NCI-H187 treated with DMSO at 0.1 percent for 48 hours (cell line): ENCODE measurements at places on chromosomes 12 and 14.

DNA sequence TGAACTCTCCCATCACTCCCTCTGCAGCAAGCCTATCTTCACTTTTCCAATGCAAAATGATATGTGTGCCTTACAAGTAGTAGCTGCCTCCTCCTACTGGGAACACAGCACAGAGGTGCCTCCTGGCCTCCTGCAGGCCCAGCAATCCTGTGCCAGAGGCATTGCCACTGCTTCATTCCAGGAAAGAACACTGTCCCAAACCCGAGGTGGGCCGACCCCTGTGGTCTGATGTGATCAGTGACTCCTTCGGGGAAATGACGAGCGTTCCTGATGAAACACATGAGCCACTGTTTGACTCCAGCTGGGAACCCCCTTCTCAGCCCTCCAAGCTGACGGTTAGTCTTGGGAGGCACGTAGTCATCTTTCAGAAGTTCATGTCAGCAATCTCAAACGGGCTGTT lies 19.5 kb downstream of the PSMC1 start:
- DNase-seq = no peak

GRCh38 chr12:67155863-67156262 lies 113.3 kb upstream of the CAND1 start:
- DNase-seq = no peak

DNA sequence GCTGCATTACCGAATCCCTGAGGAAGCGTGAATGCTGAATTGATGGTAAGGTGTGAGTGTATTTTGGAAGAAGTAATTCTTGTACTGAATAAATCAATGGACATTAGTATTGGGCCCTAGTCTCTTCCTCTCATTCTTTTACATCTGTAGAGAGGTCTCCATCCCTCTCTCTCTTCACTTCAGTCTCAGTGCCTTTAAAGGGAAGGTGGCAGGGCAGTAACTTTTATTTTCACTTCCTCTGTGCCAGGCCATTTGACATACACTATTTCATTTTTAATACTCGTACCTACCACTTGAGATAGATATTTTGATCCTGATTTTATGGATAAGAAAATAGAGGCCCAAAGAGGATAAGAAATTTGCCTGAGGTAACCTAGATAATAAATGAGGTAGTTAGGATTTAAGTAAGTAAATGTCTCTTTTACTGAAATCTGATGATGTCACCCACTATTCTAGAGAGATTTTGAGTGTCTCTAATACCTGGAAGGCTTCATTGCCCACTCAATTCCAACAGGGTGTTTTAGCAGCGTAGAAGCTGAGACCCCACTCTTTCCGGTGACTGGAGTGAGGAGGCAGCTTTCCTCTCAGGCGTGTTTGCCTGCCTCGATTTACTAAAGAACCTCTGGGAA lies 177.9 kb upstream of the PRICKLE1 start:
- DNase-seq = no peak

DNA sequence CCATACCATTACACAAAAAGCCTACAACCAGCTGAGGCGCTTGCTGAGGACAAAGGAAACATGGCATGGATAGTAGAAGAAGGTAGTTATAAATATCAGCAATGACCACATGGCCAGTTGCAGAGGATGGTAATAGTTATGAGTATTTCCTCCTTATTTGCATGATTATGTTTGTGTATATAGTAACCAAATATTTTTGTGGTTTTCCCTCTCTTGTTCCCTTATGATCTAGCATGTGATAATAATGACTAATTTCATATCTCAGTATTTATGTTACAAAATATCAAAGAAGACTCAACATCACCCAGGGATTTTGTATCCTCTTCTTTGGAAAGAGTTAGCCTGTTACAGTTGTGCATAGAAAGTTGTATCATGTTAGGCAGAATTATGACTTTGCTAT lies 13.5 kb upstream of the CATSPERB start:
- no peak for DNase-seq

DNA sequence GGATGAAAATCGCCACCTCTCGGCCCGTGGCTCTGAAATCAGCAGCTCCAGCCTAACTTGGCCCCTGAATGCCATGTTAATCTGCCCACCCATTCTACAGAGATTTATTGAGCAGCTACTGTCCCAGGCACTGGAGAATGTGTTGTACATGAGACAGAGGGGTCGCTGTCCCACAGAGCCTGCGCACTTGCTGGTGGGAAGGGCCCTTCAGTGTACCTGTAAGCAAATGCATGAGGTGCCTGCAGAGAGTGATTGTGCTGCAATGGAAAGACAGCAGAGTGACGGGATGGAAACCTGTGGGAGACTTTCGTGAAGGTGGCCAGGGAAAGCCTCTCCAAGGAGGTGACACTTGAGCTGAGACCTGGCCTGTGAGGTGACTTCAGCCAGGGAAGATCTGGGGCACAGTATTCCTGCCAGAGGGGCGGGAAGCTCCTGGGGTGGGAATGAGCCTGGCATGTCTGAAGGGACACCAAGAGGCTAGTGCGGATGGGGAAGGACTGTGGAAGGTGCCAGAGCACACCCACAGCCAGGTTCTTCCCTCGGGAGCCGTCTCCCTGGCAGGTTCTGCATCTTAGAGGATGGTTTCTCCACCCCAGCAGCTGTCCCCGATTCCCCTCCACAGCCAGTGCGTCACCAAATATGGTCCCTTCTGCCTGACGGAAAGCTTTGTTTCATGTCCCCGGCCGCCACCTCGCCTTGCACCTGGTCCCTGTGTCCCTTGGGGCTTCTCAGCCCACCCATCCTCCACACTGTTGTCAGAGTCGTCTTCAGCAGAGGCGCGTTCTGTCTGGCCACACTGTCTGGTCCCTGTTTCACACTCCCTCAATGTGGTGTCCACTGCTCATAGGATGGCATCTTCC lies 8.7 kb downstream of the SMIM41 start:
- DNase-seq = no peak

DNA sequence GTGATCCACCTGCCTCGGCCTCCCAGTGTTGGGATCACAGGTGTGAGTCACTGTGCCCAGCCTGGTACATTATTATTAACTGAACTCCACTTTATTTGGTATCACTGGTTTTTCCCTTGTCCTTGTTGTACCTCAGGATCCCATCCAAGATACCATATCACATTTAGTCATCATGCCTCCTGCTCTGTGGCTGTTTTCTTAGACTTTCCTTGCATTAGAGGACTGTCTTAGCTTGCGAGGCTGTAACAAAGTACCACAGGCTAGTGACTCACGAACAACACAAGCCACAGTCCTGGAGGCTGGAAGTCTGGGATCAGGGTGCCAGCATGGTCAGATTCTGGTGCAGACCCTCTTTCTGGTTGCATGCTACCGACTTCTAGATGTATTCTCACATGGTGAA lies 12.2 kb downstream of the KLC1 start:
- no peak for DNase-seq

DNA sequence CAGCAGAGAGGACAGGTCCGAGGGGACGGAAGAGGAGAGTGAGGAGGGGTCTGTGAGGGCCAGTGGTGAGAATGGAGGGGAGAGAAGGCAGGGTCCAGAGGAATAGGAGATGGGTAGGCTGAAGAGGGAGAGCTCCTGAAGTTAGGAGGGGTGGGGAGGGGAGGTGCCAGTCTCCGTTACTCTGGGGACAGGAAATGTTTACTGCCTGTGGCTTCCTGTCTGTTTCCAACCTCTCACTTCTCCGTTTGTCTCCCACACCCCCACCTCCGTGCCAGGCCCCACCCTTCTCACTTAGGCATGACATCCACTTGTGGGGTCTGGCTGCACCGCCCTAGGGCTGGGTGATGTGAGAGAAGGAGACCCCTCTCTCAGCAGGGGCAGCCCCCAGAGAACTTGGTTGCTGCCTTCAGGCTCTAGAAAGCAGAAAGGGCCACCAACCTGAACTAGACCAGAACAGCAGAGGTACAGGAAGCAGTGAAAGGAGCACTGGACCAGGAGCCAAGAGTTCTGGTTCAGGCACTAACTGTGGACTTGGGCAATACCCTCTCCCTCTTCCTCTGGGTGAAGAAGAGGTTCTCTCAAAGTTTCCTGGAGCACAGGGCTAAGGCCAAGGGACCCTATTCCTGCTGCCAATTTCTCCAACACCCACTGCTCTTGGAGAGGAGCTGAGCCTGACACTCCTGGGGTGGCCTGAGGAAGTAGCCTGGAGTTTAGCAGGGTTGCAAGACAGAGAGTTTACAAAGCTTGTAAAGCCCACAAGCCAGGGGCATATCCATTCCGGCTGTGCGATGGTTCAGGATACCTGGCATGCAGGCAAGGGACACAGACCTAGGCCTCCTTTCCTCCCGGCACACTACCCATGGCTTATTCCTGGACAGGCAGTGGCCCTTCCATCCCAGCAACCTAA lies 5.5 kb downstream of the ITGA5 start:
- no peak for DNase-seq

DNA sequence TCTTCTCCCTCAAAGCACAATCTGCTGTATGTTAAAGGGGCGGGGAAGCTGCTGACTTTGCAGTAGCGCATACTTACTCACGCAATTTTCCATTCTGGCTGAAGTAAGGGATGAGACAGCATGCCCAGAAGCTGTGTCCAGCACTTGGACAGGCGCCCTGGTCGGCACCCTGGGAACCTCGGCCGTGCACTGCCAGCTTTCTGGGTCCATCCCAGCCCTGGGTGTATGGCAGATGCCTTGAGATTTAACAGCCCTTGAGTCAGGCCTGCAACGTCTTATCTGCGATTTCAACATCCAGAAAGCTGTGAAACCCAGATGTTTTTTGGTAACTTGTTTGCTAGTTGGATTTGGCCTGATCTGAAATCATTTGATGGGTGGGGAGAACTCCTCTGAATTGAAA lies 16.1 kb downstream of the EML1 start:
- DNase-seq = no peak

- DNase-seq = no peak
These were observed 160.9 kb upstream of the ABCD2 start for GRCh38 chr12:39780411-39780912.

DNA sequence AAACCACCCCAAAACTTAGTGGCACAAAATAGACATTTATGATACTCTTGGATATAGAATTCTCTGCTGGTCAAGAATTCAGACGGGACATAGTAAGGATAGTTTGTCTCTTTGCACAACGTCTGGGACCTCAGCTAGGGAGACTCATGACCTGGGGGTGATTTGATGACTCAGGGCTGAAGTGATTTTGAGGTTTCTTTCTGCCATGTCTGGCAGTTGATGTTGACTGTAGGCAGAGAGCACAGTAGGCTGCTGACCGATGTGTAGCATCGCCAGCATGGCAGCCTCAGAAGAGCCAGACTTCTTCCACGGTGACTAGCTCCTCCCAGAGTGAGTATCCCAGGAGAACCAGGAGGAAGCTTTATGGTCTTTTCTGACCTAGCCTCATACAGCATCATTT lies 88.9 kb upstream of the FRMD6 start:
- DNase-seq = no peak

GRCh38 chr14:89486505-89486904 lies 69.5 kb upstream of the FOXN3 start:
- no peak for DNase-seq

- DNase-seq = no peak
These were observed 117.0 kb downstream of the PRKD1 start for GRCh38 chr14:29810682-29811081.

- DNase-seq = no peak
These were observed 474.9 kb downstream of the ATP23 start for GRCh38 chr12:58416236-58416635.

DNA sequence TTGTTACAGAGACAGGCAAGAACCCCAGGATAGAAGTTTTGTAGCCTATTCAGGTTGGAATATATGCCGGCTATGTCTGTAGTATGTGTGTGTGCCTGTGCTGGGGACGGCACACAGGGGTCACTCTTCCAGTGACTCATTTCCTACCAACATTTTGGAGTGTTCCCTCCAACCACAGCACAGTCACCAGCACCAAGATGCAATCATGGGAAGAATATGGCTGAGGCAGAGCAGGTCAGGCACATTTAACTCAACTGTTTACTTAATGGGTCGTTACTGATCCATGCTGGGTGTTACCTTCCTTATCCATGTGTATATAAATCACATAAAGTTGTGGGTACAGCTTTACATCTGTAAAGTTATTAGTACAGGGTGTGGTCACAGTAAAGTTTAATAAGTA lies 178.3 kb downstream of the PRKD1 start:
- no peak for DNase-seq

GRCh38 chr12:109589240-109589590 lies 15.6 kb downstream of the MVK start:
- DNase-seq = no peak

DNA sequence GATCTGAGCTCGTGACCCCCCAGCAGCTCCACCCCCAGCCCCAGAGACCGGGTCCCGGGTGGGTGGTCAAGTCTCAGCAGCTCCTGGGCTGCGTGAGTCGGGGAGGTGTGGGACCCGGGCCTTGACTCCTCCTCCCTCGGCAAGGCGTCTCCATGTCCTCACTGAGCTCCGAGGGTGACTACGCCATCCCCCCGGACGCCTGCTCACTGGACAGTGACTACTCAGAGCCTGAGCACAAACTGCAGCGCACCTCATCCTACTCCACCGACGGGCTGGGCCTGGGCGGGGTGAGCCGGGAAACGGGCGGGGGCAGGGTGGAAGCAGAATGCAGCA lies 28.1 kb downstream of the PIGH start:
- DNase-seq = no peak

DNA sequence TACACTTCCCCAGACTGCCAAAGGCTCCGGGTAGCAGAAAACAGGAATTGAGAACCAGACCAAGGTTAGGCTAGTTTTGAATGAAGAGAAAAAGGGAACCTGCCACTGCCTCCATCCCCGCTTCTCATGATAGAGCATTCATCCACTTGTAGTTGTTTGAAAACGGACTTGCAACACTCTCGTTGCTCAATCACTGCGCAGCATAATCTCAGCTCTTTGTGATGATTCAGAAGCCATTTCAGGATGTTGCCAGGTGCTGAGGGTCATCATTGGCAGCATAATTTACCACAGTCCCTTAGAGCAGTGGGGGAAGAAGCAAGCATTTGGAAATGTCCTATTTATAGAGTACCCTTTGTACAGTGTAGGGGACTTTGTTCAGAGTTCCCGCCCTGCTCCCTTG lies 25.6 kb downstream of the KCNK13 start:
- DNase-seq = no peak

- no peak for DNase-seq
These were observed 68.7 kb upstream of the KRAS start for GRCh38 chr12:25319233-25319984.

GRCh38 chr12:49553512-49554088 lies 14.3 kb downstream of the MCRS1 start:
- DNase-seq = no peak

GRCh38 chr12:107511292-107511691 lies 174.3 kb upstream of the PWP1 start:
- no peak for DNase-seq

GRCh38 chr12:63224396-63224795 lies 73.4 kb upstream of the AVPR1A start:
- no peak for DNase-seq

- no peak for DNase-seq
These were observed 6.1 kb downstream of the SLCO1A2 start for GRCh38 chr12:21328578-21328977.

GRCh38 chr14:62409169-62409568 lies 636.1 kb downstream of the KCNH5 start:
- no peak for DNase-seq

GRCh38 chr12:52317468-52318052 lies 3.6 kb downstream of the KRT83 start:
- no peak for DNase-seq

- DNase-seq = no peak
These were observed 31.7 kb upstream of the NINJ2 start for GRCh38 chr12:694734-695503.

- no peak for DNase-seq
These were observed 441.8 kb downstream of the TMTC2 start for GRCh38 chr12:83128540-83128939.
